ENCODE measurements at places on chromosomes 1 and 21.

DNA sequence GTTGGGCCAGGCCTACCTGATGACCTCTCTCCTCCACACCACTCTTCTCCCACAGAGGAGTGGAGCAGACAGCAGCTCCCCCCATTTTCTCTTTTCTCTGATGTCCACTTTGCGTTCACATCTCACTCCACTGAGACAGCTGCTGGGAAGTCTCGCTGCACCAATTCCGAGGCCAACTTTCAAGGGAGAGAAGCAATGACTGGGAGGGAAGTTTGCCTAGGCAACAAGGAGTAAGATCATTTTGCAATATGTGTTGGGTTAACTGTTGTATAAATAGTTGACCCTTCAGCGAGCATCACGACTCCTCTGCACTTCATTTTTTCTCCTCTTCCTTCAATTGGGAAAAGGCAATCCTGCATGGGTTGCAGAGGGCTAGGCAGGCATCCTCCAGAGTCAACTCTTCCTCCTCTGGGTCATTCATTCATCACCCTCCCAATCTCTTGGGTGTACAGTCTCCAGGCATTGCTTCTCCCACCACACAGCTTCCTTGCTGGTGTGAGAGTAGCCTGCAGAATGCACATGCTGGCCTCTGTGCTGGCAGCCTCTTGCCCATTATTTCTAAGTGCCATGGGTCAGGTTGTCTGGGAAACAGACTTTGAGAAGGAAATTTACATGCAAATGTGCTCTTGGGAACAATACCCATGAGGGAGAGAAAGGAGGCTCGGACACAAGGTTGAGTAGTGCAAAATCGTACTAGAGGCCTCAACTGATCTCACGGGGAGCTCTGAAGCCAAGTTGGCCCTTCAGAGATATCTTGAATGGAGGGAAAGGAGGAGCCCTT, 75.8 kb upstream of the BCAR3 start:
- no peak for DNase-seq

- no peak for DNase-seq
Observed at GRCh38 chr1:227318853-227319607, 738 bp upstream of the CDC42BPA start.

GRCh38 chr1:152459596-152460528, 45.8 kb upstream of the CRNN start:
- no peak for DNase-seq

- no peak for DNase-seq
Observed at GRCh38 chr1:181486098-181486420, 2.7 kb downstream of the CACNA1E start.
